ENCODE measurements at places on chromosomes 16 and 17. TPM values are rescaled to one million over a fixed set of nuclear protein-coding genes. Genes with fewer than 3 reads are reported as not detected.

GRCh38 chr17:79280866-79281572, 206.4 kb downstream of the ENGASE start:
- H3K36me3 ChIP-seq, result no peaks in the 10 kb centered on the region
- no peak overlapping the region for H3K4me3 ChIP-seq
- DNase-seq, result no peak
- no peaks in the 10 kb centered on the region for H3K27me3 ChIP-seq
- H3K27ac ChIP-seq, result no peak overlapping the region

GRCh38 chr16:1097800-1098199, 1.8 kb upstream of the C1QTNF8 start:
- H3K4me3 ChIP-seq, result no peak overlapping the region
- DNase-seq, result no peak
- H3K36me3 ChIP-seq, result no peaks in the 10 kb centered on the region

GRCh38 chr17:81542431-81543338, 9.5 kb downstream of the FAAP100 start:
- DNase-seq, result no peak
- no peak overlapping the region for H3K27ac ChIP-seq

DNA sequence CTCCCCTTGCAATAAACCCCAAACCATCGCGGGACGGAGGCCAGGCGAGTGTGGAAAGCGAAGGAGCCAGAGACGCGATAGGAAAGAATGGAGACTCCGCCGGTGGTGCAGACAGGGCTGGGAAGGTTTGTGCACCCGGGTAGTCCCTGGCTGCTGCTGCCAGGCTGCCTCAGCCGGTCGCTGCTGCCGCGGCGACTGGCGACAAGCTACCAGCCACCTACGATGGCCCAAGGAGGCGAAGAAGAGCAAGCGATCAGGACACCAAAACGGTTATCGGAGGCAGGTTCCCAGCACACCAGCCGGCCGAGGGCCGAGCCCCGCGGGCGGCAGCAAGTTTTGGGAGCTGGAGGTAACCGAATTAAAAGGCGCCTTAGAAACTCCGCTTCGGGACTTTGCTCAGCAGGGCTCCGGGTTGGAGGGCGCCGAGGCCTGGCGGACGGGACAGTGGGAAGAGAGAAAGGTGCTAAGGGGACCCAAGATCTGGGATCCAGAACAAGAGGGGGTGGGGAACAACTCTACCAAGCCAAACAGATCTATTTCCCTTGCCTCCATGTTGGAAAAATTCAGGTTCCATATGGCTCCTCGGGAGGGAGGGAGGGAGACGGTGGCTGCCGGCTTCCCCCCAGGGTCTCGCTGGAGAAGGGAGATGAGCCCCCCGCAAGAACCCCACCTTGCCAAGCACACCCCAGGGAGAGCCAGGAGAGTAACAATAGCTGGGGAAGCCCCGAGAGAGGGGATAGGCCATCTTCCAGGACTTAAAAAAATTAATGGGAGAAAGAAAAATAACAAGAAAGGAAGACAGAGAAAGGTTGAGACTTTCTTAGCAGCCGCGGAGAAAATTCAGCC, 9.7 kb upstream of the HOXB2 start:
- peaks cover 3% of the 10 kb centered on the region for H3K27me3 ChIP-seq
- H3K4me1 ChIP-seq, result no peaks in the 10 kb centered on the region

- H3K4me3 ChIP-seq, result no peak overlapping the region
- H3K36me3 ChIP-seq, result no peaks in the 10 kb centered on the region
- H3K27me3 ChIP-seq, result no peaks in the 10 kb centered on the region
- DNase-seq, result no peak
Measured at GRCh38 chr16:89945654-89946053, 2.9 kb upstream of the DEF8 start.

Gene GNG13
- total RNA-seq, result not detected

Gene ABI3
- 4.9 TPM for total RNA-seq

Measured in liver (tissue), 10 donors.